ENCODE measurements at places on chromosomes 7 and 10.

- no peak for DNase-seq
Measured at GRCh38 chr10:78972160-78972946, 96.4 kb upstream of the ZMIZ1 start.

DNA sequence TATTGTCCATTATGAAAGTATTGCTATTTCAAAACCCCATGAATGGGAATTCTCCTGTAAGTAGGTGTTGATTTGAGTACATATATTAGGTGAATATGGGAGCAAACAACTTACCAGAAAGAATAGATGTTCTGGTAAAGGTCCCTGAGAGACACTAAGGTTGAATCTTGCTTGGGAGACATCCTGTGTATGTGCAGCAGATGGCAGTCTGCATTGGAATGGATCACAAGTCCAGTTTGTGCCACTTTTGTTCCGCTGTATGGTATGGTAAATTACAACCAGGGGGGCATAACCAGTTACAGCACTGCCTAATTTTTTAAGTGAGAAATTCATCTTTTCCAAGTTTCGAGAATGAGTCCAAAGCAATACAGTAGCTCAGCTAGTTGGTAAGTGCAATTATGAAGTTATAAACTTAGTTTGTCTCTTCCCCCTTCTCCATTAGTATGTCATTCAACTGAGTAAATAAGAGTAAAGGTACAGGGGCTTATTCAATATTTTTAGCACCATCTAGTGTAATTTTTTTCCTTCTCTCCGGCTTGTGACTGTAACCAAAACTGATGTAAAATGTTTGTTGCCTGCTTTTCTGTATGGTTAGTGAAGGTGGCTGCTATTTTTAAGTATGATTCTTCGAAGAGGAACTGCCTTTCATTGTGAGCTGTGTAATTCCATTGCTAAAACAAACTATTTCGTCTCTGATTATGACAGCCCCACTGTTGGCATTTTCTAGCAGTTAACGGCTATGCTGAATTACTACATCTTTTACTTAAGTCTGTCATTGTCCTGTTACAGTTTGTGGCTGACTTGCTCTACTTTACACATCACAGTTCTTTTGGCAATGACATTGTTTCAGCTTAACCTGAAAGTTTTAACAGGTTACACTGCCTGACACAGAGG is 2.8 kb downstream of the MCU start:
- peak; percentile 38 for DNase-seq

- DNase-seq = no peak
Measured at GRCh38 chr10:96441987-96442643, 71.6 kb downstream of the TLL2 start.

DNA sequence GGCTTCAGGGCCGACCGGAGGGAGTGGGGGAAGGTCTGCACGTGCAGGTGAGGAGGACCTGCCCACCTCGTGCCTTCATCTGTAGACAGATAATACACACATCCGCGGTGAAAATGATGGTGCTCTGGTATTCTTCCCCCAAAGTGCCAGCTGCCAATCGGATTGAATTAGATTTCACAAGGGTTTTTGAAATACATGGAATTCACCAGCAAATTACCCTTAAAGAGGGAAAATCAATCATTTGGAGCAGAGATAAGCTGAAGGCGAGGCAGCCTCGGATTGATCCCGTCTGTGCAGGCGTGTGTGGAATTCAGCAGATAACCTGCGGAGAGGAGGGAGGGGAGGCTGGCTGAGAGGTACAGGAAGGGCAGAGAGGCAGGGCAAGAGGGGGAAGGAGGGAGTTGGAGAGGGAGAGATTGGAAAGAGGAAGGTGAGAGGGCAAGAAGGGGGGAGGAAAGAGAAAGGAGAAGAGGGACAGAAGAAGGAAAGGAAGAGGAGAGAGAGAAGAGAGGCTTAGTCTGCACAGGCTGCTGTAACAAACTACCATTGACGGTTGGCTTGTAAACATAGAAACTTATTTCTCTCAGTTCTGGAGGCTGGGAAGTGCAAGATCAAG is 84.2 kb downstream of the C10orf105 start:
- no peak for DNase-seq

DNA sequence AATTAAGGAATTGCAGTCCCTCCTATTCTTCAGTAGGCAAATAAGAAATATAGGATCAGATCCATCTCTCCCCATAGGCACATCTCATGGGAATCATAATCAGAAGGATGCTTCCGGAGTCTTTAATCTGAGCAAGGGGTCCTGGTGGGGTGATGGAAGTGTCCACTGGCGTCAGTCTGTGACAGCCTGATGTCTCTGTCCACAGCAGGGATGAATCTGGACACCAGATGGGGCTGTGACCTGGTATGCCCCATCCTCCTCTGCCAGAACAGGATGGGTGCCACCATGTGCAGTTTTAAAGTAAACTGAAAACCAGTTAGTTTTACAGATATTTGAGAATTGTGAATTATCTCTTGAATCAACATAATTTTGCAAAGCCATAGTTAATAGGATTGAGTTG is 148.7 kb downstream of the C1GALT1 start:
- no peak for DNase-seq

DNA sequence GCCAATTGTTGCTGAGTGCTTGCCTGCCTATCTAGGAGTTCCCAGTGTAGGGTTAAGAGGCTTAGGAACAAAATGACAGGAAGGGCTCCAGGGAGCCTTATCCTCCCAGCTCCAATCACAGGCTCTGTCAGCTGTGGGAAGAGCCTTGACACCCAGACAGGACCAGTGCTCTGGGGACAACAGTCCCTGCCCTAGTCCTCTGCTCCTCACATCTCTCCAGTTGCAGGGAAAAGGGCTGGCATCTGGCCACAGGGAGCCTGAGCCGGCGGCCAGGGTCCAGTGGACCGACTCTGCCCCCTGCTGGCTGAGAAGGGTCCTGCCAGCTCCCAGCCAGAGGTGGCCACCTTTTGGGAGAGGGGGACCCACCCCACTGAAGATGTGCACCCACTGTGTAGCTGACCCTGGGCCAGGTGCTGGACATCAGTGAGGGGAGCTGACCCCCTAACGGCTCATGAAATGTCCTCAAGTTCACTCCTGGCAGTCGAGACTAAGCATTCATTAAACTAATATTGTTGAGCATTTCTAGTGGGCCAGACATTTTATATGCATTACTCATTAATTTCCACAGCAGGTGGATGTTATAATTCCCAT is 17.6 kb downstream of the DNAJB12 start:
- DNase-seq = peak; percentile 56

DNA sequence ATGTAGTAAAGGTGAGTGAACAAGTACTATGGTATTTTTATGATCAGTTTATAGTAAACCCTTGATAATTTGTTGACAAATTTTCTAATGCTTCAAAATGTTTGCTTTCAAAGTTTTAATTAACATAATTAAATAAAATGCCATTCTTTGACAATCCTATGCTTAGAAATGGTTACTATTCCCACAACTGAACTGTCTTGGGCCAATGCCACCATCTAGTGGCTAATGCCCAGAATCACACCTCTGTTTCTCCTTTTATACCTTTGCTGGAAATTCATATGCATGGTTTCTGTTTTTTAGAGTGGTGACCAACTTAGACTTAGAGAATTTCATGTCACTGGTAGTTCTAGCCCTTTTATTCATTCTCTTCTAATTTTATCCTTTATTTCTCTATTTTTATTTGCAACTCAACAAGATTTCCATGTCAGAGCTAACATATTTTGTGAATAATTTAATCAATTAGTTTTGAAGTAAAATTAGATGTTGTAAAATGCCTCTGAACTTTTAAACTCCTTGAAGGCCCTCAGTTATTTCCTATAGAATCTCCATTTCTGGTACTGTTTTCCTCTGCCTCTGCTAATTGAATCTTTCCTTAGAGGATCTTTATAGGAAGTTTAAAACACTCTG is 31.1 kb downstream of the PCGF5 start:
- peak; percentile 58 for DNase-seq

DNA sequence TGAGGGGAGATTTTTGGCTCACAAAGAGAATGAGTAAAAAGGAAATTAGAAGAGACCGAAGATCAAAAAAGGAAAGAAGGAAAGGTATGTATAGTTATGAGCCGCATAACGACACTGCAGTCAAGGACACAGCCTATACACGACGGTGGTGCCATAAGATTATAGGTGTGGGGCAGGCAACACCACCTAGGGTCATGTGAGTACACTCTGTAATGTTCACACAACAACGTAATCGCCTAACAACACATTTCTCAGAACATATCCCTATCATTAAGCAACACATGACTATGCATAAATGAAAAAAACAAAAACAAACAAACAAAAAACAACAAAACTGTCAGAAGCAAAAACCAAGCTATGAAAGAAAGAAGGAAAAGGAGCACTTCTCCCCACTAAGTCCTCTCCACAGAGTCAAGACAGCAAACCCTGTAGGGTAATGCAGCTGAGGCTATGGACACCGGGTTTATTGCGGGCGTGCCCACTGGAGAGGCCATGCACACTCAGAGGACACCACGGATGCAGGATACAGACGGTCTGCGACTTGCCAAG is 45.1 kb downstream of the PIP4K2A start:
- DNase-seq = no peak

GRCh38 chr7:51313738-51314425 is 2.7 kb downstream of the COBL start:
- DNase-seq = no peak
